GM23248 (cell line): ENCODE measurements at places on chromosomes 16 and 17.

- DNase-seq, result no peak
Measured at GRCh38 chr17:55283256-55283965, 18.7 kb downstream of the HLF start.

DNA sequence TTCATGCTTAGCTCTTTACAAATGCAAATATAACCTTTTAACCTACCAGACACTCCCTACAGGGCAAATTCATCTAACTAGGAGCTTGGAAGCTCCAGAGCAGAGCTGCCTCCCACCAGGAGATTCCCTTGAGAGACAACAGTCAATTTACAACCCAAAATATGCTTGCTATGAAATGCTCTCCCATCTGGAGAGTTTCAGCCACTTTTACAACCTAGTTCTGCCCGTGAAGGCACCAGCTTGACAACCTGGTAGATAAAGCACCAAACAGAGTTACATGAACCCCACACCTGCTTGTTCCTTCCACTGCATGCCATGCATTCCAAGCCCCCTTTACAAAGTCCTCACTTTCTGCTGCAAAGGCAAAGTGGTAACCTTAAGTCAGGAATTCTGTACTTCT lies 215.3 kb upstream of the KIF2B start:
- no peak for DNase-seq

GRCh38 chr17:49832840-49833599 lies 14.8 kb downstream of the TAC4 start:
- no peak for DNase-seq

DNA sequence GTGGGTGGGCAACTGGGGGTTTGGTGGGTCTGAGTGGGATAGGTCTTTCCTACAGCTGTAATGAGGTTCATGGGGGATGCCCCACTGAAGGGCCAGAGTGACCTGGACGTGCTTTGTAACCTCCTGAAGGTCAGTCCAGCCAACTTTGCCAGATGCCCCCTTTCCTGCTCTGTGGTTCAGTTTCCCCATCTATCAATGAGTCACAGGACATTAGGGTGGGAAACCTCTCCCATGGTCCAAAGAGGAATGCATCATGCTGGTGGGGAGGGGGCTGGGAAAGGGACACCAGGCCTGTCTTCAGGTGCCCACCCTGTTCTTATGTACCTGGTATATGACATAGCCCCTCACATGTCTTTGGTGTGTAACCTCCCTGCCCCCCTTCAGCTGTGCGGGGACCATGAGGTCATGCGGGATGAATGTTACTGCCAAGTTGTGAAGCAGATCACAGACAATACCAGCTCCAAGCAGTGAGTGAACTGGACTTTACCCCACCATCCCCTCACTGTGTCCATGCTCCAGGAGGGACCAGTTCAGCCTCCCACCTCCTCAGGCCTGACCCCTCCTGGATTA lies 24.0 kb upstream of the ALKBH5 start:
- peak; percentile 53 for DNase-seq

GRCh38 chr17:19303367-19303776 lies 59.2 kb downstream of the B9D1 start:
- no peak for DNase-seq

DNA sequence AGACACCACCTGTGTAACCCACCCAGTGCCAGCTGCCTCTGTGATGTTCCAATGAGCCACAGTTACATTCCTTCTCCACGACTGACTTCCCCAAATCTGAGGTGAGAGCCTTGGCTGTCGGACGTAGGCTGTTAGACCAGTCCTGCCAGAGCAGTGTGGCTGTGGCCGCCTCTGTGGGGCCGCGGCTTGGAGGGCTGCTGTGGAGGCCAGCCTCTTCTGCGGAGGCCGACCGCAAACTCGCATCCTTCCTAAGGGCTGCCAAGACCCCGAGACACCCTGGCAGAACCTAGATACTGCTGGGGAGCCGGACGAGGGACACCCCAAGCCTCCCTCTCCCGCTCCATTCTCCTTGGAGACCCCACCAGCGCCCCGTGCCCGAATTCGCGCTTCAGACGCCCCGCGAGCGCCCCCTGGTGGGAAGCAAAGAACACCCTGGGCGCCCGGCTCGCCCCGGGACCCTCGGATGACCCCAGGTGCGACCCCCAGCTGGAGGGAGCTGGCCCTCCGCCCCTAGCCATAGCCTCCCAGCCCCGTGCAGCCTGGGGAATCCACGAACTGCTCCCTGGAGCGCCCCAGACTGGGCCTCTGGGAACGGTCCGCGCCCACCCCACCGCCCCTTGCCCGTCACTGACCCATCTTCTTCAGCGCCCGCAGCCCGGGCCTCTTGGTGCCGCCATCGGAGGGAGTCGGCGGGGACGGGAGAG lies 547 bp downstream of the PLCD3 start:
- DNase-seq, result peak; percentile 56

GRCh38 chr17:42553161-42553818 lies 567 bp downstream of the HSD17B1 start:
- DNase-seq, result no peak

DNA sequence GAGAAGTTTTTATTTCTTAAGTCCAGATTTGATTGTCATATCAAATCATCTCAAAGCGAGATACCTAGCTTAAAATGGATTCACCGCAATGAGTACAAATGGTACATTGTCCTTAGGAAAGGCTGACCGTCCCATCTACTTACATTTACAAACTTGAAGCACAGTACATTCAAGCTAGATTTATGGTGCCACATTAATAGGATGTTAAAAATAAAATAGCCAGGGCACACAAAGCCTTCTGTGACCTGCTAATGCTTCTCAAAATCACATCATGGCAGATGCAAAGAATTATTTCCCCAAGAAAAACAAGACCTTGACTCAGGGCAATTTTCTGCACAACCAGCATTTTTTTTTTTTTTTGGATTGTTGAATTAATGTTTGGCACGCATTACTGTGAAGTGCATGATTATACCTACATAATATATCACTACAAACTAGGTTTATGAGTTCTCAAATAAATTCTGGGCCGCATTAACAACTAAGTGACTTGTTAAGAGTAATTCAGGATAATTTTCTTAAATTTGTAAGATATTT lies 25.3 kb downstream of the CACNG1 start:
- DNase-seq, result no peak

GRCh38 chr16:68374961-68375660 lies 64.3 kb downstream of the PRMT7 start:
- DNase-seq, result peak; percentile 24

DNA sequence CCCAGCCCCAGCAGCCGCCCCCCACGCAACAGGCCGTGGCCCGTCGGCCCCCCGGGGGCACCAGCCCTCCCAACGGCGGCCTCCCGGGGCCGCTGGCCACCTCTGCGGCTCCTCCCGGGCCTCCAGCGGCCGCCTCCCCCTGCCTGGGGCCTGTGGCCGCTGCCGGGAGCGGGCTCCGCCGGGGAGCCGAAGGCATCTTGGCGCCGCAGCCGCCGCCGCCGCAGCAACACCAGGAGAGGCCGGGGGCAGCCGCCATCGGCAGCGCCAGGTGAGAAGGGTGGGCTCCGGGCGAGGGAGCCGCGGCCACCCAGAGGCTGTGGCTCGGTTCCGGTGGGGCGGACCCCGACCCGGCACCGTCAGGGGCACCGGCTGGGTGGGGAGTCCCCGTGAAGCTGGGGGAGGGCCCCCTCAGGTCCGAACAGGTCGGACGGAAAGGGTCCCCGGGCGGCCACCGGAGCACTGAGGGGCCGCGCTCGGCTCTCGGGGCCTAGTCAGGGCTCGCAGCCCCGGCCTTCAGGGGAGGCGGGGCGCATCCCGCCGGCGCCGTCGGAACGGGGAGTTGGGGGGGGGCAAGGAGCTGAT lies 583 bp downstream of the ATXN2L start:
- peak; percentile 65 for DNase-seq

DNA sequence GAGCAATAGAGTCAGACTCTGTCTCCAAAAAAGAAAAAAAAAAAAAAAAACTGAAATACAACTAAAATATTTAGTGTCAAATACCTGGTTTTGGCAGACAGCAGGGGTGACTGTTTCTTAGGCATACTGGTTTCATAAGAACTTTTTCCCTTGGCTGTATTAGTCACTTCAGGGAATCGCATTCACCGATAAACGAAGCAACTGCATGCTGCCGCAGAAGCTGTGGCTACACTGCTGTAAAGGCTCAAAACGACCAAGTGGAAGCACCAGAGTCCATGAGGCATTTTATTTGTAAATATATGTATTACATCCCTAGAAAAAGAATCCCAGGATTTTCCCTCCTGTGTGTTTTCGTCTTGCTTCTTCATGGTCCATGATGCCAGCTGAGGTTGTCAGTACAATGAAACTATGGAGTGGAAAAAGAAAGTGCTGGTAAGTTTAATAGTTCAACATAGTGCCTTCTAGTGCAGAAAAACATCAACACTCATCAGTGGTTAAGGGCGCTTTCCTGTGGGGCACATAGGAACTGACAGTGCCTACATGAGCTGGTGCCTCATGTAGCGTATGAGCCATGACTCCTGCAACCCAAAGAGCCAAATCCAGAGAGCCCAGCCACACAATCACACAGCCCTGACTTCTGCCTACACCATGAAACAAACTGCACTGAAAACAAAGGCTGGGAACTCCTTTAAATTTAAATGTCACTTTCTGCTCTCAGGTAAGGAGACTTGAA lies 7.3 kb downstream of the RPS15A start:
- no peak for DNase-seq

- no peak for DNase-seq
Measured at GRCh38 chr17:6938637-6939036, 57.2 kb upstream of the ALOX12 start.

GRCh38 chr17:48153691-48154358 lies 46.3 kb downstream of the SNX11 start:
- peak; percentile 72 for DNase-seq

- DNase-seq, result no peak
Measured at GRCh38 chr16:11602321-11602720, 15.6 kb upstream of the LITAF start.

DNA sequence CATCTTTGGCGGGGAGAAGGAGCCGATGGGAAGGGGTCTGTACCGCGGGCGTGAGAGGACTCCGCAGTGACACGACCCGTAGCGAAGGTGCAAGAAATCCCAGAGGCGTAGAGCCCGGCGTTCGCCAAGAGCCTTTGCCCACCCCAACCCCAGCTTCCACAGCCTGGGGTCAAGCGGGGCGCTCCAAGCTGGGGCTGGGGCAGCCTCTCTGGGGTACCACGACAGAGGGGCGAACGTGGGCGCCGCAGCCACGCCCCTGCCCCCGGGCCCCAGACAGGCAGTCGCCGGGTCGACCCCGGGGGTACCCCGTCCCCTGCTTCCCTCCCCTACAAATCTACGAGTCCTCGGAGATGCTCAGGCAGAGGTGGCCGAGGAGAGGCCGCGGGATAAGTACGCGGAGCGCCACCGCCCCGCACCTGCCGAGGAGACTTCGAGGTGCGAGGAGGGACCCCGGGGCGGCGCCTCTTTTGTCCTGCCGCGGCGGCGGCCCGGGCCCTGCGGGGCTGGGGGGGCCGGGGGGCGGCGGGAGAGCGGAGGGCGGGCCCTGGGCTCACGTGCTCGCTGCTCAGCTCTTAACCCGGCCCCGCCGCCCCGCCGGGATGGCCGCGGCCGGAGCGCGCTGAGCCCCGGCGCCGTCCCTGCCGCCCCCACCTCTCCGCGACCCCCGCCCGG lies at the start of gene ADAM11:
ADAM11 (plus strand) TSS at position 575 of the 672 bp plus-strand sequence. CDS start 212 bp downstream, outside the sequence.
- DNase-seq, result peak; percentile 41

DNA sequence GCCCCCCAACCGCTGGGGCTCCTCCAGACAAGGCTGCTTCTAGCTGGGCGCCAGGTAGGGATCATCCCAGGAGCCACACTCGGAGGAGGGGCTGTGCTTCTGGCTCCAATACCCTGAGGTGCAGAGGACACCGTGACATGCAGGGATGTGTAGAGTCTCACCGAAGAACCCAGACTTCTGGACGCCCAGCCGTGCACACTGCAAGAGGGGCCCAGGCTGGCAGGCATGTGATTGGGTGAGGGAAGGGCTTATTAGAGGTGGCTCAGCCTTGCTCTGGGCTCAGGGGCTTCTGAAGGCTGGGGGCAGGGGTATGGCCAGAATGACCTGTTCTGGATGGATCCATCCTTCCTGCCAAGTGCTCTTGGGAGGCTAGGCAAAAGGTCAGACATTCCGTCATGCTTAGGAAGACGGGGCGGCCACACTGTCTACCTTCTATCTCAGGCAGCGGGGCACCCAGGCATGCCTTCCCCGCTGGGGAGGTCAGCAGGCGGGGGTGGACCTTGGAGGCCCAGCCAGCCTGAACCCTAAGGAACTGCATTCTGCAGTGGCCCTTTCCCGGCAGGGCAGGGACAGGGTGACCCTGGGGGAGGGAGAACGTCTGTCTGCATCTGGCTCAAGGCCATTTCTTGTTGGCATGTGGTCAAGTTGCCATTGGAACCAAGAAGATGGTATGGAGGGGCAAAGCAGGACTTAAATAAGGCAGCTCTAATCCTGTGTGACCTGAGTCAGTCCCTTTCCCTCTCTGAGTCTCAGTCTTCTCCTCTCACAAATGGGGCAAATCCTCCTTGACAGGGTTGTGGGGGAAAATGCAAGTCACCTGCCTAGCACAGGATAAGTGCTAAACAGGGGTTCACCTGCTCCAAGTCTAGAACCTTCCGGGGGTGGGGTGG lies 5.8 kb upstream of the ADGRG1 start:
- no peak for DNase-seq

DNA sequence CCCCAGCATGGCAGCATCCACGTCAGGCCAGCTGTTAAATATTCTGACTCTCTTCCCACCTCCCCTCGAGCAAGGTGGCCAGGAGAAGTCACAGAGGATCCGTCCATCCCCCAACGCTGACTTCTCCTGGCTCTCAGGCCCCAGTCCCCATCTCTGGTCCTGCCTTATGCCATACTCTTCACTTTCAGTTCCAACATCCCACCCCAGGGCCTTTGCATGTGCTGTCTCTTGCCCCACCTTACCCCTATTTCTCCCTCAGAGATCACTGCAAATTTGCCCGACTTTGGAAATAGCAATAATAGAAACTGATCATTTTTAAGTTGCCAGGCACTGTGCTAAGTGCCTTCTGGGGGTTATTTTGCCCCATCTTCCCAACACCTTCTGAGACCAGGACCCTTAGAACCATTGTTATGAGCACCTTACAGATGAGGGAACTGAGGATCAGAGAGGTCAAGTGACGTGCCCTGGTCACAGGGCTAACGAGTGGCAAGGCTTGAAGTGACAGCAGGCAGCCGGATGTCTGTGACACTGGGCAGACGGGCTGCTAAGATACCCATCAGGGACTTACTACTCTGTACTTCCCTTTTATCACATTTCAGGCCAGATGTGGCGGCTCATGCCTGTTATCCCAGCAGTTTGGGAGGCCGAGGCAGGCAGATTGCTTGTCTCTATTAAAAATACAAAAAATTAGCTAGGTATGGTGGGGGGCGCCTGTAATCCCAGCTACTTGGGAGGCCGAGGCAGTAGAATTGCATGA lies 17.7 kb downstream of the HID1 start:
- DNase-seq, result no peak

DNA sequence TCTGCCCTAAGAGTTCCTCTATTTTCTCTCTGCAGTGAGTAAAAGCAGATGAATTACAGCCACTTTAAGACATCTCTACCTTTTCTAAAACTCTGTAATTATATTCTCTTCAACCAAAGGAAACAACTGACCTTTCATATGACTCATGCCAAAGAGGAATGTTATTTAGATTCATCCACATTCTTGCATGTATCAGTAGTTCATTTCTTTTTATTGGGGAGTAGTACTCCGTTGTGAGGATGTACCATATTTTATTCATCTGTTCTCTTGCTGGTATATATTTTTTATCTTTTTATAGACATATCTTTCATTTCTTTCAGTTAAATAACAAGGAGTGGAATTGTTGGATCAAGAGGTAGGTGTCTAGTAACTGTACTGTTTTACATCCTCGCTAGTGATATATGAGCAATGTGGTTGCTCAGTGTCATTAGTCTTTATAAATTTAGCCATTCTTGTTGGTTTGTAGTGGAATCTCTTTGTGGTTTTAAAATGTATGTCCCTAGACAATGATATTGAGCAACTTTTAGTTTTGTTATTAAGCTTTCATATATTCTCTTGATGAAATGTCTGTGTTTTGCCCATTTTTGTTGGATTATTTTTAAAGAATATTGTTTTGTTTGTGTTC lies 7.8 kb upstream of the MYH8 start:
- DNase-seq, result peak; percentile 30
